ENCODE measurements at places on chromosomes 12 and 14.

- DNase-seq, result no peak
Observed at GRCh38 chr12:3680919-3681594, 71.9 kb downstream of the CRACR2A start.

DNA sequence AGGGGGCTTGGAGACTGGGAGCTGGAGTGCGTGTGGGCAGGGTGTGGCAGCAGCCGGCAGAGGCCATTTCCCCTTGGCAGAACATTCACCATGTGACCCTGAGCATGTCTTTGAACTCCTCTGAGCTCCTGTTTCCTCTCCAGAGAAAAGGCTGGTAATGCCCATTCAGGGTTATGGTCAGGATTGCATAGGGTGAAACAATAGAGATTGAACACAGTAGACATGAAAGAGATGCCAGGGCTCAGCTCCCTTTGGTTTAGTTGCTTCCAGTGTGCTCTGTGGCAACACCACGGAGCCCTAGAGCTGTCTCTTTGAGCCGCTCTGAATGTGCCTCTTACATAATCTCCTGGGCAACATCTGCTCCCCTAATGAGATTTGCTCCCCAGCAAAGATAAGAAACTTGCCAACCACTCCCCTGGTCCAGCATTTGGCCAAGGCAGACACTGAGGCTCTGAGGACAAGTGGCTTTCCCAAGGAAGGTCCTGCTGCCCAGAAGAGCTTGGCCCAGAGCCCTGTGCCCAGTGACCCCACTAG lies 4.6 kb downstream of the IFI27 start:
- DNase-seq, result no peak

DNA sequence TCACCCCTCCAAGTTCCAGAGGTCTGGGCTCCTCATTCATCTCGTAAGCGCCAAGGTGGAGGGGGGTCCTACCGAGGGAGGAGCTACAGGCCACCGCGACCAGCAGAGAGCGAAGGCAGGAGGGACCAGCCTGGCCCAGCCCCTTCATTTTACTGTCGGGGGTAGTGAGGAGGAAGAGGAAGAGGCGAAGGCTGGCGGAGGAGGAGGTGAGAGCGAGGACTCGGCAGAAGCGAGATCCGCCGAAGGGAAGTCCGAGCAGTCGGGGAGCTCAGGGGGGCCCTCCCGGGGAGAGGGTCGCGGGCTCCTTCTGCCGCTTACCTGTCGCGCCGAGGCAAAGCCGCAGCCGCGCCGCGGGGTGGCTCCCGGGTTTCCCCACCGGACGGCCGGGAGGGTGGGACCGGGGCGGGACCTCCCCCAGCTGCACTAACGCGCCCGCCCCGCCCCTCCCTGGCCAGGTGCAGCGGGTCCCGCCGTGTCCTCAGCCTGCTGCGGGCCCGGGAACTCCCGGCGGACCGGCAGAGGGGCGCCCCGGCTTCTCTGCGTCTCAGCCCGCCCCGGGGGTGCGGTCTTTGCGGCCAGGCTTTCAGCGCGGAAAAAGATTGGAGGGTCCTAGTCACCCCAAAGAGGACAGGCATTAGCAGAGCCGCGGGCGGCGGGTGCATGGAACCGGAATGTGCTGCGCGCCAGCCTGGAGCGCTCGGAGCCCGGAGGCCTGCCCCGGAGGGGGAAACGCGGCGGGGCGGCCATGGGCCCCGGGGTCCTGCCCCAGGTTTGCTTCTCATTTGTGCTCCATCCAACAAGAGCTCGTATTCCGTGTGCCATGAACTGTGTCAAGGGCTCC lies at the start of gene GALNT6:
GALNT6 (minus strand) TSS at position 124 of the 841 bp plus-strand sequence. CDS start 11,625 bp downstream, outside the sequence.
- DNase-seq, result peak; percentile 64

- no peak for DNase-seq
Observed at GRCh38 chr12:13740149-13740545, 241.3 kb downstream of the GRIN2B start.

DNA sequence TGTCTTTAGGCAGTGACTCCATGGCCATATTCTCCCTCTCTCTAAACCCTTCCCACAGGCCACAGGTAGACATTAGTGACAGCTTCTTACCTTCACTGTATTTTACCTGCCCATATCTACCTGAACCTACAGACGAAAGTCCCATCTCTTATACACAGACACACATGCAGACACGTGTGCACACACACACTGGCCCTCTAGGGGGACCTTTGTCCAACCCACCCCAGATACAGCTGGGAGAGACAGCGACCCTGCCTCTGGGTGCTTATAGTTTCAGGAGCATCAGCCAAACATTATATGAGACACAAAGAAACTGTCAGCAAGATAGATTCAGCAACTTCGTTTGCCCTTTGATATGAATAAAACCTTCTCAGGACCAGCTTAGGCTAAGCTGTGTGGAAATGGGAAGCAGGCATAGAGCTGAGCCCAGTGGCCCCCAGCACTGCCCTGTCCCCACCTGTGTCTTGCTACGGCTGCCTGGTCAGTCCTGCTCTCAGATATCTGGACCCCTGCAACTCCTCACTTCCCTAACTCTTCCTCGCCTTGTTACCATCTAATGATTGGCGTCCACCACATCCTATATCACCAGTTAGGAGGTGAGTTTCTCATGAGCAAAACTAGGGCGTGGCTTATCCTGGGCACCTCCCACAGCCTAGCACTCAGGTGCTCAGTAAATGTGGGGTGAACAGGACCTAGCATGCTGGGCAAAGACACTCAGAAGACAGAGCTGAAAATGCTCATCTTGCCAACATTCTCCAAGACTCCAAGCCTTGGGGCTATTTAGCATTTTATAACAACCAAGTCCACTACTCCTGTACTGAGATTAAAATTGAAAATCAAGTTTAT lies 12.0 kb upstream of the CD9 start:
- DNase-seq, result no peak

DNA sequence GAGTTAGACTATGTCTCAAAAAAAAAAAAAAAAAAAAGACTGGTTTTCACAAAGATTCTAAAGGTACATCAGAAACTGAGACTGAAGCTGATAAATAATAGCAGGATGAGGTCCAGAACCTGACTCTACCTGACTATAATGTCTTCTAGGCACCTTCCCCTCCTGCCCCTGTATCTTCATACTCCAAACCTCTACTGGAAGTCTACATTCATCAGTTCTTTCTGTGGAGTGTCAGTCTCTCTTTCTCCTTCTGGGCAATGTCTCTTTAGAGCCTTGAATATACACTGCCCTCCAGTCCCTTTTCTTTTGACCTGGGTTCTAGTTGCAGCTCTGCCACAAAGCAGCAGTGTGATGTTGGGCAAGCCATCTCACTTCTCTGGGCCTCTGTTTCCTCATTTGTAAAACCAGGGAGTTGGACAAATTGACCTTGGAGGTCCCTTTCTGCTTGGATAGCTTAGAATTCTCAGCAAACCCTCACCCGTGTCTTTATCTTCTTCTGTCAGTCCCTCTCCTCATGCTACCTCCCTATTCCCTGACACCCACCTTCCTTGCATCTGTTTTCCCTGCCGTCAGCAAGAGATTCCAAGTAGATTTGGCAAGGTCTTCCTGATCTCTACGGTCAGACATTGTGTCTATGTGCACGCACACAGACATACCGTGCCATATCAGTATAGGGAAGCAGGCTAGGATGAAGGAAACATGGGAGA lies 4.3 kb downstream of the NFE2 start:
- DNase-seq, result no peak

GRCh38 chr12:21509768-21510167 lies 8.2 kb downstream of the GOLT1B start:
- peak; percentile 47 for DNase-seq

DNA sequence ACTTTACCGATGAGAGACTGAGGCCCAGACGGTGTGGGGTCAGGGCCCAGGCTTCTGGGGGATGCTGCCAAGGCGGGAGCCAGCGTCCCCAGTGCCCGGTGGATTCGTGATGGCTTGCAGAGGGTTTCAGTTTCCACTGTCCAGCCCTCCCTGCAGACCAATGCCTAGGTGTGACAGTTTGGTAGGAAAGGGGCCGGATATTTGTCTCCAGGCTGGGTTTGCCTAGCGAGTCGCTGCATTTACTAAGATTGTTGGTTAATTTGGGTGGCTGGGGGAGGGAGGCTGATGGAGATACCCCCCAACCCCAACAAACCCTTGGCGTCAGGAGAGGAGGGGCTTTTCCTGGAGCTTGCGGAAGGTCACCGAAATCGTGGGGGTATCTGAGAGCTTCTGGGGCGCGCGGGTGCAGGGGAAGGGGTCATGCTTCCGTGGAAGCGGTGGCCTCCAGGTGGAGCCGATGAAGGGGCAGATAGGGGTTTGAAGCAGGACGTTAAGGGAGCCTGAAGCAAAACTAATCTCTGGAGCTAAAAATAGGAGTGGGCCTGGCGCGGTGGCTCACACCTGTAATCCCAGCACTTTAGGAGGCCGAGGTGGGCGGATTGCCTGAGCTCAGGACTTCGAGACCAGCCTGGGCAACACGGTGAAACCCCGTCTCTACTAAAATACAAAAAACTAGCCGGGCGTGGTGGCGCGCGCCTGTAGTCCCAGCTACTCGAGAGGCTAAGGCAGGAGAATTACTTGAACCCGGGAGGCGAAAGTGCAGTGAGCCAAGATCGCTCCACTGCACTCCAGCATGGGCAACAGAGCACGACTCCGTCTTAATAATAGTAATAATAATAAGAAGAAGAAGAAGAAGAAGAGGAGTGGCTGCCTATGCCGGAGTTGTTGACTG lies 1.1 kb upstream of the CDC42BPB start:
- DNase-seq, result no peak

DNA sequence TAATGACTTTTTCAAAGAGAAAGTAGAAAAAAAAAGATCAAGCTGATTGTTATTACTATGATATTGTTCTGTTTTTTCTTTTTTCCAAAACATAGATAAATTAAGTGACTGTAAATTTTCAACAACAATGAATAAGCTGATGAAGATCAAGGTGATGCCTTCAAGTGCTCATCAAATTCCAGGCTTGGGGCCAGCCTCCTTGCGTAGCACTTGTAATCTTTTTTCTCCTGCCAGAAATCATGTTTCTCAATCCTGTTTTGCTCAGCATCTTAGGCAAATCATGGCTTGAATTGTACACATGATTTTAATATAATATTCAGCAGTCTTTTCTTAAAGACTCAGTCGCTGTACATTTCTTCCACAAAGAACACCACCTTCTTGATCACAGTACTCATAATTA lies 333.2 kb downstream of the NPAS3 start:
- DNase-seq, result no peak

GRCh38 chr12:2456122-2456812 lies 338.5 kb upstream of the FKBP4 start:
- DNase-seq, result no peak

DNA sequence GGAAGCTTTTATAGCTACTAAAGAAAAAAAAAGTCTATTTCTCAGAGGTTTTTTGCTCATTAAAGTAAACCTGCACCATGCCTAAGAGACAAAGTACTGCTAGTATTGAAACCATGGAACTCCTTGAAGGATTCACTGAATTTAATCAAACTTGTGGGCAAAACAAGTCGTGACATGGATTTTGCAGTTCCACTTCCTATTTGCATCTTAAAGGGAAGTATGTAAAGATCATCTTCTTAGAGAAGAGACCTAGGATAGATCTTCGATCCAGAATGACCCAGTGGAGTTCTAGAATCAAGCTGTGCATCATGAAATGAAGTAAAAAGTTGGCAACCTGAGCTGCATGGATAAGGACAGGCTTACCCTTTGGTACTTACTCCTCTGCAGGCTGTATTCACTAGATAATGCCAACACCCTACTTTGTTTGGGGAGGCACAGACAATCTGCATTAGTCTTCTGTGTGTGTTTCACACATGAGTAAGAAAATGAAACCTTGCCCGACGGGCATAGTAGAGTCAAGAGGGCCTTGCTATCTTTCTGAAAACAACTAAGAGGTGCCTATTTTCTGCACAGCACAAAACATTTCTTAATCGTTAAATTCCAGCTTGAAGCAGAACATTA lies 1.9 kb downstream of the GNG2 start:
- DNase-seq, result peak; percentile 79

GRCh38 chr12:2244013-2244861 lies 191.4 kb downstream of the CACNA1C start:
- DNase-seq, result no peak

GRCh38 chr14:102264775-102265174 lies 40.2 kb downstream of the MOK start:
- no peak for DNase-seq

GRCh38 chr12:4771172-4771959 lies 51.2 kb downstream of the GALNT8 start:
- no peak for DNase-seq

DNA sequence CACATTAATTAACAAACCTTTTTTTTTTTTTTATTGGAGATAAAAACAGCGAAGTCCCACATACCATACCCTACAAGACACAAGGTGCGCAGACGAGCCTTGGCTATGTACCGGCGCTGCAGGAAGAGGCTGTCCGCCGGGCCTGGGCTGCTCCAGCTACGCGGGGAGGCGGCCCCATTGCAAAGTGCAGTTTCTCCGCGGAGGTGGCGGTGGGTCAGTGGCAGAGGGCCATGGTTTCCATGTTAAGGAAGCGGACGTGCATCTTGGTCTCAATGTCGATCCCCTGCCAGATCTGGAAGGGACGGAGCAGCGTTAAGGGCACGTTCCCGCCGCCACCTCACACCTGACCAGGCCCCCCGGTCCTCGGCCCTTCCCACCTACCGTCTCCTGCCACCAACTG lies 60.3 kb downstream of the TESC start:
- no peak for DNase-seq

GRCh38 chr12:110355073-110355472 lies 48.4 kb downstream of the ANAPC7 start:
- peak; percentile 37 for DNase-seq

- DNase-seq, result no peak
Observed at GRCh38 chr14:97390096-97390724, 593.0 kb downstream of the VRK1 start.

GRCh38 chr12:117733549-117733805 lies 235.3 kb downstream of the KSR2 start:
- no peak for DNase-seq

- DNase-seq, result peak; percentile 61
Observed at GRCh38 chr14:94056579-94057308, 24.3 kb downstream of the DDX24 start.

DNA sequence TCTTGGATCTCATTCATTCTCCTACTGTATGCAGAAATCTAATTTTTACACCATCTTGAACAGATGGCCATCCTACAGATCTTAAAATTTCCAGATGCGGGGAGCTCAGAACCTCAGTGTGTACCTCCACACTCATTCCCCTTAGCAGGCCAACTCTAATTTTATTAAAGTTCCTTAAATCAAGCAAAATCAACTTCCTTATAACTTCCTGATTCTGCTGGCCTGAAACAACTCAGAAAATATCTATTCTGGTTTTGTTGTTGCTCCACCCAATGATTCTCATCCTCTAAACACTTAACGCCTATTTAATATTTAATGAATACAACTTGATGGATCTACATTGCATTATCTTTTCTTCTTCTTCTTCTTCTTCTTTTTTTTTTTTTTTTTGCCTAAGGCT lies 3.1 kb downstream of the EMP1 start:
- DNase-seq, result no peak
